Activated CD4-positive, alpha-beta T cell treated with anti-CD3 and anti-CD28 coated beads for 36 hours (primary cell): ENCODE measurements at places on chromosomes 6 and 20.

DNA sequence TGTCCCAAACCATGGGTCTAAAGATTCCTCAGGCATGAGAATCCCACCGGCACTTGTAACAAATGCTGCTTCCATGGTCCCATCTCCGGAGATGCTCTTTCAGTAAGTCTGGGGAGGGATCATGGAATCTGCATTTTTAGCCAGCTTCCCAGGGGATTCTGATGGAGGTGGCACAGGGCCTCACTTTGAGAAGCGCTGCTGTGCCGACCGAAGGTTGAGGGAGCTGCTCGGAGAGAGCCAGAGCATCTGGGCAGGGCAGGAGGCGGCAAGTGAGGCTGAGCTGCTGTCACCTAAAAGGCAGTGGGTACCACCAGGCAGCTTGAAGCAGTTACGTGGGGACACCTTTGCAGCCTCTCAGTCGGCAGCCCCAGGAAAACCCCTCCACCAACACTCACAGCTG, 100.2 kb upstream of the CDYL start:
- no peak for DNase-seq

- no peak for DNase-seq
Observed at GRCh38 chr6:38481851-38482250, 157.9 kb downstream of the BTBD9 start.

DNA sequence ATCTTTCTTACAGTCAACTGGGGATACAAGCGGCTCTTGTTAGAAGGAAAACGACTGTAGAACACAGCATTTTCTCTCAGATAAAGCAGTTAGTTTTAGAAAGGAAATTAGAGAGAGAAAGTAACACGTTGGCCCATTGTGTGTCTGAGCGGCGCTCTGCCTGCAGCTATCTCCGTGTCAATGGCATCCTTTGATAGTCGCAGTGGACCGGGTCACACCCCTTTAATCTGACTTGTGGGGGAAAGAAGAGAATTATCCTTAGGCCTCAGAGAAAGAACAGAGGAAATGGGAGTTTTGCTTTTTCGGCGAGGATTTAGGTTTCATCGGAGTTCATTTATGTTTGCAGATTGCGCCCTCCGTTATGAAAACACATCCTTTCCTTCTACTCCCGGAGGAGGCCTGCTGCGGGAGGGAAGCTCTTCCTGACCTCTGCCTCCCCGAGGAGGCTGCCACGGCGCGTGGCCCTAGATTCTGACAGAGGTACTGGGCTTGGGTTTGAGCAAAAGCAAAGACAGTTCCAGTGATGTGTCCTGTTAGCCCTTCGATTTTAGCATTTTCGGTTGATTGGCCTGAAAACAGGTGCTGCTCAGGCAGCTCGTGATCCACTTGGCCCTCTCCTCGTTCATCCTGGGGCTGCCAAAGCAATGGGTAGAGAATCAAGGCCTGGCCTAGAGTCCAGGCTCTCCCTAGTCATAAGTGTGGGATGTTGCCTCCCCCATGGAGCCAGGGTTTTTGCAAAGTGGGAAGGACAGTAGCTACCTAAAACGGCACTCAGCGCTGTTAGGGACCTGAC, 74.9 kb downstream of the ZDHHC14 start:
- DNase-seq = no peak

GRCh38 chr20:10172998-10173655, 45.5 kb upstream of the SNAP25 start:
- no peak for DNase-seq

- no peak for DNase-seq
Observed at GRCh38 chr20:39067526-39068216, 105.5 kb downstream of the DHX35 start.
